Stimulated activated CD4-positive, alpha-beta T cell treated with anti-CD3 and anti-CD28 coated beads, Interleukin-4, amount 100 ng/mL, for 4 hours (primary cell): ENCODE measurements at places on chromosomes 12 and 14.

GRCh38 chr14:24240110-24240918 lies 2.1 kb downstream of the TINF2 start:
- no peak for DNase-seq

DNA sequence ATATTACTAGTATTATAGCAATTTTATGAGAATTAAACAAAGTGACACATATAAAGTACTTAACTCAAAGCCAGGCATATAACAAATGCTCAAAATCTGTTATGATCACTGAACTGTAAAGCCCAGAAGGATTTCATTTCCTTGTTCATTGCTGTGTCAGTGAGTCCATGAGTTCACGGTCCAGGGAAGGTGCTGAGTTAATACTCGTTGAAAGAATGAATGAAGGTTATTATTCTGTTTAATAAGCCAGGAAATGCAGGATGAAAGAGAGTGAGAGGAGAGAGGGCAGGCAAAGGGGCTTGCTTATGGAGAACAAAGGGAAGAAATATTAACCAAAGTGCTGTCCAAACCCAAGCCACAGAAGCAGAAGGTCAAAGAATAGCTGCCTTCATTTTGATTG lies 40.2 kb upstream of the NT5DC3 start:
- no peak for DNase-seq

- no peak for DNase-seq
These were observed 188.9 kb downstream of the NPAS3 start for GRCh38 chr14:33127531-33127930.

- DNase-seq, result no peak
These were observed 107.9 kb upstream of the PMCH start for GRCh38 chr12:102305486-102305885.

DNA sequence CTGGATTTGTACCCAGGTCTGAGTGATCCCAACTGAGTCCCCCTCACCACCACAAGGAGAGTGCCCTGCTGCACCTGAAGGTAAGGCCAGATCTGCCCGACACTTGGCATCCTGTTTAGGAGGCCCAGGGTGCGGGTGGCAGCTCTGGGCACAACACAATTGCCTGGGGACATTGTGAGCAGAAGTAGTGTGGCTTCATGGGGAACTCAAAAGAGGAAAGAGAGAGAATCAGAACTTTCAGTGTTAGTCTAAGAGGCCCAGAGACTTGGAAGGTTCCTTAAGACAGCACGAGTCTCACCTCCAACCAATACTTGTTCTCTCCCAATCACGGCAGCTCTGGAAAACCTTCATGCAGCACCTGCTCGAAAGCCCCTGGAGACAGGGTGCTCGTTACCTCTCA lies 6.6 kb upstream of the SLC8B1 start:
- DNase-seq, result no peak

GRCh38 chr12:52054833-52055730 lies 3.8 kb downstream of the NR4A1 start:
- DNase-seq, result no peak

DNA sequence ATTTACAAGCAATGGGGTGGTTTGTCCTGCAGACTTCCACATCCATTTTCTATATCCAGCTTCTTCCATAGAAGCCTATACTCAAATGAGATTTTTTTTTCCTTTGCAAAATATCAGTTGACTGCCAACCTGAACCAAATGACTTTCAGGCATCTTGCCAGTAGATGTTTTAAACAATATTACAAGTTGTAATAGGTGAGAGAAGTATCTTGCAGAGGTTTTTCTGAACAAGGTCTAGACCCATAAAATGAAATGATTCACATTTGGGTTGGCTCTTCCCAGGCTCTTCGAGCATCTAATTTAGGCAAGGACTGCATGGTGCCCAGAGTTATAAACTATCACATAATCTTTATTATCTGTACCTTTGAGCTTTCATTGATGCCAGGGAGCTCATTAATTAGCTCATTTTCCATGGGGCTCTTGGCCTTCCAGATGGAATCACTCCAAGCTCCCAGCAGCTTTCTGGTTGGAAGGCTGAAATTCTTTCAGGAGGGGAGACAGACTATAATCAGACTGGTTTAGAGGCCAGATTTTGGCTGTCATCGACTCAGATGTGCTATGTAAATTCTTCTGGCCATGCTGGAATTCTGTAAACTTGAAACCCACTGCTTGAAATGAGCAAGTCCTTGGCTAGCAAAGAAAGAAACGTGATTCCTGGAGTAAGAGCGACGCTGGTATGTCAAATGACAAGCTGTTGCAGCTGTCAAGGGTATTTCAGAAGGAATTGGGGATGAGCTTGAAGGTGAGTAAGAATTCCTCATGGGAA lies 32.2 kb upstream of the DICER1 start:
- no peak for DNase-seq

- DNase-seq, result no peak
These were observed 120.1 kb downstream of the RALGAPA1 start for GRCh38 chr14:35689000-35689460.

GRCh38 chr12:124870515-124870914 lies 6.9 kb upstream of the SCARB1 start:
- no peak for DNase-seq

DNA sequence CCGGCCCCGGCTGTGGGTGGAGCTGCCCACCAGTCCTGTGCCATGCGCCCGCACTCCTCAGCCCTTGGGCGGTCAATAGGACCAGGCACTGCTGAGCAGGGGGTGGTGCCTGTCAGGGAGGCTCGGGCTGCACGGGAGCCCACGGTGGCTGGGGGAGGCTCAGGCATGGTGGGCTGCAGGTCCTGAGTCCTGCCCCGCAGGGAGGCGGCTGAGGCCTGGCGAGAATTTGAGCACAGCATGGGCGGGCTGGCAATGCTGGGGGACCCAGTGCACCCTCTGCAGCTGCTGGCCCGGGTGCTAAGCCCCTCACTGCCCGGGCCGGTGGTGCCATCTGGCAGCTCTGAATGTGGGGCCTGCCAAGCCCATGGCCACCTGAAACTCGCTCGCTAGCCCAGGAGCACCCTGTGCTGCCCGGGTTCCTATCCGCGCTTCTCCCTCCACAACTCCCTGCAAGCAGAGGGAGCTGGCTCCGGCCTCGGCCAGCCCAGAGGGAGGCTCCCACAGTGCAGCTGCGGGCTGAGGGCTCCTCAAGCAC lies 1371.1 kb downstream of the FSCB start:
- DNase-seq, result no peak

- DNase-seq, result no peak
These were observed 59.5 kb downstream of the DHRS2 start for GRCh38 chr14:23695664-23695999.

- DNase-seq, result peak; percentile 24
These were observed 134.2 kb downstream of the SMOC1 start for GRCh38 chr14:70013271-70013873.

GRCh38 chr12:497501-498160 lies 37.9 kb downstream of the B4GALNT3 start:
- no peak for DNase-seq

DNA sequence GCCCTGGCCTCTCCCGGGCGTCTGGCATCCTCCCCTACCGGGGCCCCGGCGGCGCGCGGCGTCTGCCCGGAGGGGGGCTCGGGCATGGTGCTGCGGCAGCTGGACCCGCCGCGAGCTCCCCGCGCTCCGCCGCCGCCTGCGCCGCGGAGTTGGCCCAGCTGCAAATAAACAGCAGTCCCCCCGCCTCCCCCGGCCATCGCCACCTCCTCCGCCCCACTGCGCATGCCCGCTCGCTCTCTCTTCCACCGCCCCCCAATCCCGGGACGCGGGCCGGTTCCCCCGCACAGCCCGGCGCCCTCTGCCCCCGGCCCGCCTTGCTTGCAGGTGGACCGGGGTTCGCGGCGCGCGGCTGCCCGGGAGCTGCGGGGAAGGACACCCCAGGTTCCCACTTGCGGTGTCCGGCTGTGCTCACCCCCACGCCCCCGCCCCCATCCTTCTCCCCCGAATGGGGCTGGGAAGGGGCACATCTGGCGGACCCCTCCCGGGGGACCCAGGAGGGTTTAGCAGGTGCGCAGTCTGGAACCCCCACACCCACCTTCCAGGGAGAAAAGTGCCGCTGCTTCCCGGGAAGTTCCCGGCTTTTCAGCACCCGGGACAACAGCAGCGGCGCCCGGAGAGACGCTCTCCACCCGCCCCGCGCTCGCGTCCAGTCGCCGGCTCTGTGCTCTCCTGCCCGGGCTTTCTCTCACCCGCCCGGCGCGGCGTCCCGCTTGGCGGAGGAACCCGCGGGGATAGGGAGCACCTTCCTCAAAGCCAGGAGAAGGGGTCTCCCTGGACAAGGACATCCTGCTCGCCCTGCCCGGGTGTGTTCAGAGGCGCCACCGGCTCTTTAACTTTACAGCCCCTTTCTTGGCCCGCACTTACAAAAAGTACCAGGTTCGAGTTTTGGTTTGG lies at the start of gene TMTC1:
Gene TMTC1 (minus strand): TSS at position 170 of the 894 bp plus-strand sequence. CDS start 191 bp downstream, outside the sequence.
- DNase-seq, result peak; percentile 1

- DNase-seq, result peak; percentile 91
These were observed at the start of gene WASHC4 for GRCh38 chr12:105107494-105108371. TSS of gene WASHC4 (plus strand) at chr12:105107731. CDS start at chr12:105107801, 70 bp downstream.

DNA sequence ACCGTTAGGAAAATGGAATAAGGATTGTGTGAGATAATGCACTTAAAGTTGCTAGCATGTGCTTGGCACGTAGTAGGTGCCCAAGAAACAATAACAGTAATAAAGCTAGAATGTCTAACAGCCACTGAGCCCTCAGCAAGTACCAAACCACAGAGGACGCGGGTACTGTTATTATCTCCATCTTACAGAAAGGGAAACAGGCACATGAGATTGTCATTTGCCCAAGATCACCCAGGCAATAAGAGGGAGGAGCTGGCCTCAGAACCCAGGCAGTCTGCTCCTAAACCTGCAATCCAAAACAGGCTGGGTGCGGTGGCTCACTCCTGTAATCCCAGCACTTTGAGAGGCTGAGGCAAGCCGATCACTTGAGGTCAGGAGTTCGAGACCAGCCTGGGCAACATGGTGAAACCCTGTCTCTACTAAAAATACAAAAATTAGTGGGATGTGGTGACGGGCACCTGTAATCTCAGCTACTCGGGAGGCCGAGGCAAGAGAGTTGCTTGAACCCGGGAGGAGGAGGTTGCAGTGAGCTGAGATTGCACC lies 5.1 kb upstream of the SDS start:
- no peak for DNase-seq

- DNase-seq, result no peak
These were observed 209.4 kb downstream of the LRIG3 start for GRCh38 chr12:58710901-58711300.

DNA sequence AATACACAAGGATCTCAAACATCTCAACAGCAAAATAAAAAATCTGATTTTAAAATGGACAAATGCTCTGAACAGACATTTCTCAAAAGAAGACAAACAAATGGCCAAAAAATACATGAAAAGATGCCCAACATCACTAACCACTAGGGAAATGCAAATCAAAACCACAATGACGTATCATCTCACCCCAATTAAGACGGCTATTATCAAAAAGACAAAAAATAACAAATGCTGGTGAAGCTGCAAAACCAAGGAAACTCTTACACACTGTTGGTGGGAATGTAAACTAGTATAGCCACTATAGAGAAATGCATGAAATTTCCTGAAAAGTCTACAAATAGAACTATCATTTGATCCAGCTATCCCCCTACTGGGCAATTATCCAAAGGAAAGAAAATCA lies 145.0 kb downstream of the BTG1 start:
- no peak for DNase-seq

DNA sequence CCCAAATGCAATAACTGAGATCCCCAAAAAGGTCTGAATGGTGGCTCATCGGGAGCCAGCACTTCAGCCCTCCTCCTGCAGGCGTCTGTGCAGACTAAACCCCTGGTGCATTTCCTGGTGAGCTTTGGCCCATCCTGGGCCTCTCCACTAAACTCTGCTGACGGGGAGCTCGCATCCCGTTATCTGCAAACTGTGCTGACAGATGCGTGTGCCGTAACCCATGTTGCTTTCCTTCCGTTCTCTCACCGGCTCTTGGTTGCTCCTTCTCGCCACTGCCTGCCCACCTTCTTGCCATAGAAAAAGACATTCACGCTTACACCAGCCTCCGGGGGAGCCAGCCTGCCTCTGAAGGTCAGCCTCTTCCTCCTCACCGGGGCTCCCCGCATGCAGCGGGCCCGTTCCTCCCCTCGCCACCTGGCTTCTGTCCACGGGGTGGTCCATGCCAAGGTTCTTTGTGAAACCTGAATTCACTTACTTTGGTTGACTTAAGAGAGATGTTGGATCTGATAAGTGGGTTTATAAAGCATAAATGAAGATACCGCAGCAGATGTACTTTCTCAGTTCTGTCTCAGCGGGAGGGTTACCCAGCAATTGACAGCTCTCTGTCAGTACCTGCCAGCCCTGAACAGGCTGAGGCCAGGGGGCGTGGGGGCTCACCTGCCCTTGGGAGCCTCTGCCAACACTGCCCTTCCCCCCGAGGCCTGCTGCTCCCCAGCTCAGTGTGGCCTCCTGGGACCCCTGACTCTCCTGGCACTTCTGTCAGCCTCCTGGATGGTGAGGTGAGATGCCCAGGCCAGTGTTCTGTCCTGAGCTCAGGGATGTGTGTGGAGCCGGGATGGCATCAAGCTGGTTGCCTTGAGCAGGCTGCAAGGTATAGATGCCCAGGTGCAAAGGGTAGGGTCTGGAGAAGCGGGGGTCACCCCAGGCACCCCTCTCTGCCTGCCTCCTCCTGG lies 14.2 kb downstream of the ZFYVE21 start:
- DNase-seq, result no peak

GRCh38 chr14:65267856-65268255 lies 144.7 kb upstream of the FUT8 start:
- DNase-seq, result no peak

DNA sequence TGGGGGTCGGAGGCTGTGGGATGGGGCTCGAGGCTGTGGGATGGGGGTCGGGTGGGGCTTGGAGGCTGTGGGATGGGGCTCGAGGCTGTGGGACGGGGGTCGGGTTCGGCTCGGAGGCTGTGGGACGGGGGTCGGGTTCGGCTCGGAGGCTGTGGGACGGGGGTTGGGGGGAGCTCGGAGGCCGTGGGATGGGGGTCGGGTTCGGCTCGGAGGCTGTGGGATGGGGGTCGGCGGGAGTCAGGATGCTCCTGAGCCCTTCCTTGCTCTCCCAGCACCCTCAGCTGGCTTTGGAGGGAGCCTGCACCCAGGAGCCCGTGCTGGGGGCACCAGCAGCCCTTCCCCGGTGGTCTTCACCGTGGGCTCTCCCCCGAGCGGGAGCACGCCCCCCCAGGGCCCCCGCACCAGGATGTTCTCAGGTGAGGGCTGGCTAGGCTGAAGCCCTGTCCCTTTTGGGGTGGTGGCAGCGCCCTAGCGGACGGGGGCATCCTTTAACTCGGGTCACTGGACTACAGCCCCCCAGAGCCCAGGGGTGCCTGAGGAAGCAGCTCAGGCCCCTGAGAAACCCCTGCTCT lies 11.9 kb upstream of the PUS1 start:
- DNase-seq, result no peak

GRCh38 chr12:49195736-49196135 lies 6.9 kb upstream of the TUBA1A start:
- no peak for DNase-seq

GRCh38 chr12:75481013-75481705 lies 604 bp downstream of the GLIPR1 start:
- no peak for DNase-seq
